ENCODE measurements at places on chromosomes 7 and 10.

GRCh38 chr10:30111340-30112022 is 52.1 kb upstream of the JCAD start:
- DNase-seq, result no peak

GRCh38 chr7:43278088-43278644 is 165.7 kb downstream of the HECW1 start:
- DNase-seq, result no peak

DNA sequence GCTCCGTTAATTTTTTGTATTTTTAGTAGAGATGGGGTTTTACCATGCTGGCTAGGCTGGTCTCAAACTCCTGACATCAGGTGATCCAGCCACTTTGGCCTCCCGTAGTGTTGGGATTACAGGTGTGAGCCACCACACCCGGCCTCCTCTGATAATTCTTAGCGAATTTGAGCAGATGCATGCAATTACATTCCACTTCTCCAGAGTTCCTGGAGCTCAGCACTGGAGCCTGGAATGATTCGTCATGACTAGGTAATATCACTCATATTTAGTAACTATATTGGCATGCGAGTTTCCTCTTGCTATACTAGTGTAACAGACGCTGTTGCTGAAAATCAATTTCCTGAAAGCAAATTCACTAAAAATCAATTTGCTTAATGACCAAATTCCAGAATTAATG is 86.8 kb downstream of the MKX start:
- no peak for DNase-seq

DNA sequence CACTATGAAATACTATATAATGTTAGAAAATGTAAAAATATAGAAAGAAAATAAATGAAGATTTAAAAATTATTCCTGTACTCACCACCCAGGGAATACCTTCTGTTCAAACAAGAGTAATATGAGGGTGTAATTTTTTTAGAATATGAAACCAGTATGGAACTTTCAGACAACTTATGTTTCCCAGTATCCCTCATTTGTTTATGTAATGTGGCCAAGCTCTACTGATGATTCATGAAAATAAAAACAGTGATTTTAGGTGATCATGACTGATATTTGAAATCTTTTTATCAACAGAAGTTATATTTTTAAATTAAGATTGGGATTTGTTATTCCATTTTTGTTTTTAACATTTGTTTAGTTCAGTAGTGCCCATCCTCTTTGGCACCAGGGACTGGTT is 18.8 kb downstream of the SLK start:
- DNase-seq, result no peak

- no peak for DNase-seq
Measured at GRCh38 chr10:36446881-36447280, 678.5 kb upstream of the ANKRD30A start.

- no peak for DNase-seq
Measured at GRCh38 chr7:46296526-46296925, 375.5 kb upstream of the IGFBP3 start.

DNA sequence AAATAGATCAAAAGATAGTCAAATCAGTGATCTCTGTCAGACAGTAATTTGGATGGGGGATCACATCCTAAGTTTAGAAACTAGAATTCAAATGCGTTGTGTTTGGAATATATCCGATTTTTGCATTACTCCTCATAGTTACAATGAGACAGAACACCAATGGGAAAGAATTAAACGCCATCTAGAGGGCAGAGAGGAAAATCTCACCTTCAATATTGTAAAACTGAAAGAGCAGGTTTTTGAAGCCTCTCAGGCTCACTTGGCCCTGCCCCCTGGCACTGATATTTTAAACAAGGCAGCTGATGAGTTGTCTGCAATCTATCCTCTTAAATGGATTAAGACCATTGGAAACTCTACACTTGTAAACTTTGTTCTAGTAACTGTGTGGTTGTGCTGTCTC is 17.7 kb downstream of the FRG2B start:
- DNase-seq, result no peak

DNA sequence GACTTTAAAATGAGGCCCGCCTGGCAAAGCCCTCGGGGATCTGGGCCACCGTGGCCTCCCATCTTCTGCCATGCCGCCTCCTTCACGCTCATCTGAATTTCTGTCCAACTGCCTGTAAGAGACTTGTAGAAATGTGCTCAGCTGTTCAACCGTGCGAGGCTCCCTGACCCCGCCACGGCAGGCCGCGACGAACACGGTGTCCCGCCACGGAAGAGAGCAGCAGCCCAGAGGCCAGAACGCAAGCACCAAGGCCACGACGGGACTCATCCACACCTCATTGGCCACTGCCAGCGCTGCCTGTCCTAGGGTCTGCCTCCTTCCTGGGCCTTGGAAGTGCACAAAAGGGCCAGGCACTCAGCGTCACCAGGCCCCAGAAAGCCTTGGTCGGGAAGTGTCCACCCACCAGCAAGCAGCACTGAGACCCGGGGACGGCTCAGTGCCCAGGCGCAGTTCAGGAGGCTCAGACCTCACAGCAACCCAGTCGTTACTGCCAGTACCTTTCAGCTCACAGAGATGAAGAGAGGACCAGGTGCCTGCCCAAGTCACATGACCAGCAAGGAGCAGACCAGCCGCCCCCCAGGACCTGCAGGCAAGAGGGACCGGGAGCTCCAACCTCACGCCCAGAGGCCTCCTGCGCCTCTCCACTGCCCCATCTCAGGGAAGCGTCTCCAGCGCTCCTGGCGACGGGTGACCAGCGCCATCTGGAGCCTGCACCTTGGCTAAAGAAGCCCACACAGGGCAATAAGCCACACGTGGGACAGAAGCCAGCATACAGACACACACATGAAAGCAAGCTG is 85.9 kb downstream of the MAD1L1 start:
- DNase-seq, result no peak

- DNase-seq, result no peak
Measured at GRCh38 chr7:92295391-92295790, 49.6 kb downstream of the ANKIB1 start.

Measured in esophagus squamous epithelium (tissue), 5 donors.